Activated naive CD4-positive, alpha-beta T cell treated with anti-CD3 and anti-CD28 coated beads, Interleukin-2, amount 10 ng/mL, durations not matched to agents 7 days and 5 days (primary cell): ENCODE measurements at places on chromosomes 4 and X.

GRCh38 chr4:89316211-89316610 lies 8.6 kb upstream of the GPRIN3 start:
- no peak for DNase-seq

GRCh38 chr4:114479595-114479994 lies 119.0 kb upstream of the UGT8 start:
- no peak for DNase-seq

- no peak for DNase-seq
Observed at GRCh38 chr4:159006202-159006601, 96.7 kb upstream of the RAPGEF2 start.

- DNase-seq = no peak
Observed at GRCh38 chr4:176422001-176422400, 102.2 kb downstream of the SPCS3 start.

DNA sequence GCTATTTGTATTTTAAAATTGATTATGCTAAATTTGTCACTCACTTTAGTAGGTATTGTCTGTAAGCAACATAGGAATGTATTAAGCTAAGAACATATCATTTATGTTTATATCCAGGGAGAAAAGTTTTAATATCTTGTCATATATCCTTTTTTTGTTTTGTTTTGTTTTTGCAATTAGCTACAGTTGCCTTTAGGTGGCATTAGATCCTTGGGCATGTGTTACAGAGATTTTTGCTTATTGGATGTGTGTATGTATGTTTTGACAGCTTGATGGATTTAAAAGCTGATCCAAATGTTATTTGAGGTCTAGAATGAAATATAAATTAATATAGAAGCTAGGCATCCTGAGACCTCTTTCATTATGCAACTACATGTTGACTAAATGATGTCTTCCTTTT lies 36.1 kb upstream of the OTUD4 start:
- DNase-seq = no peak

DNA sequence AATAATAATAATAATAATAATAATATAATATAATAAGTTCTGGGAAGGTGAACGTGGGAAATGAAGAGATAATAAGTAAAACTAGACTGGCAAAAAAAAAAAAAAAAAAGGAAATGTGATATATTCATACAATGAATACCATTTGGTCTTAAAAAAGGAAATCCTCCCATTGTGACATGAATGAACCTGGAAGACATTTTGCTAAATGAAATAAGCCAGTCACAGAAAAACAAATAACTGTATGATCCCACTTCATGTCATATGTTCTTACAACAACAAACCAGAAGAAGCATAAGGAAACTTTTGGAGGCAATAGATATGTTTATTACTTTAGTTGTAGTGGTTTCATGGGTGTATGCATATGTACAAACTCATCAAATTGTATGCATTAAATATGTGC lies 63.1 kb downstream of the ATP11C start:
- DNase-seq = no peak

DNA sequence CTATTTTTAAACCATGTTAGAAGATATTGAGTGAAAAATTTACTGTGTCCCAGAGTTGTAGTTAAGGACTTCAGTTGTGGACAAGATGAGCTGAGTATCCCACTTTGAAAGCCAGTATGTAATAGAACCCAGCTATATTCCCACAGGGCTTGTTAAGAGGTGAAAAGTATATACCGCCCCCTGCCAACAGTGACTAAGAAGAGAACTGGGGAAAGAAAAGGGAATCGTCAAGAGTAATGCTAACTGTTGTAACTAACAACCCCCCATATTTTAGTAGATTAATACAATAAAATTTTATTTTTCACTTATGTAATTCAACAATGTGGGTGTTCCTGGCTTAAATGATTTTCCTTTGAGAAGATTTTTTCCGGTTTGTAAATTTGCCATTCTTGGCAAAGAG lies 250.4 kb upstream of the GIMD1 start:
- DNase-seq = no peak

- peak; percentile 77 for DNase-seq
Observed at GRCh38 chr4:40908702-40909362, 159.1 kb downstream of the NSUN7 start.

DNA sequence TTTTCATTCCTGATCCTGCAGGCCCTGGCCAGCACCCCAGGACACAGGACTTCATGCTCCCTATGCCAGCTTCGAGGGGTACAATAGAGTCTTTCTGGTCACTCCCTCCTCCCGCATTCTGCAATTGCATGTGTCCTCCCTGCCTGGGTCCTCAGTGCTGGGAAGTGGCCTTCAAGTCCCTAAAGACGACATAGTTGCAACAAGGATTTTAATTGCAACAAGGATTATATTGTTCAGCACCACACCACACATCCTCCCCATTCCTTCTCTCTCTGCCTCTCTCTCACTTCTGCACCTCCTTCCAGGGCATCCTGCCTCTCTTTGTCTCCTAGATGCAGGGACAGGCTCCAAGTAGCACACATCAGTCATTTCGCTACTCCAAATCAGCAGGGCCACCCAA lies 25.5 kb downstream of the SCD5 start:
- DNase-seq = no peak

GRCh38 chr4:163264934-163265333 lies 67.5 kb downstream of the NPY1R start:
- no peak for DNase-seq

DNA sequence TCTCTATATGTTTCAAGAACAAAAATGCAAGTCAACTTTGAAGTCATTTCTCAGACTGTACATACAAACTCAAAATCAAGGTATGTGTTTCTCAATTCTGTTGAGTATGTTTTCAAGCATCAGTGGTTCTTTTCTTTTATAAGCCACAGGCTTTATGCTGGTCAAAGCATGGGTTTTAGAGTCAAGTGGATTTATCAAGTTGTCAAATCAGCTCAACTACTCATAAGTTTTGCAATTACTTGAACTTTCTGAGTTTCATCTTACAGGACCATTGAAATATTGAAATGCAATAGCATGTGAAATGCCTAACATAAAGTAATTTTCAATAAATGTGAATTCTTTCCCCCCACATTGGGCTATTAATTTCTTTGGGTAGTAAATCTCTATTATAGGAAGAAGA lies 239.9 kb upstream of the DKK2 start:
- DNase-seq = no peak
